ENCODE measurements at places on chromosomes 11 and 22. TPM values are rescaled to one million over a fixed set of nuclear protein-coding genes. Genes with fewer than 3 reads are reported as not detected.

OR51B4 gene
- total RNA-seq = not detected

CCDC73 gene
- total RNA-seq = not detected

GVQW3 gene
- total RNA-seq = 1.2 TPM

RAB38 gene
- total RNA-seq = not detected

CBLIF gene
- total RNA-seq = not detected

TSPAN32 gene
- total RNA-seq = not detected

SCO2 gene
- total RNA-seq = 5.7 TPM

NOX4 gene
- not detected for total RNA-seq
